ENCODE measurements at places on chromosomes 6 and 20.

DNA sequence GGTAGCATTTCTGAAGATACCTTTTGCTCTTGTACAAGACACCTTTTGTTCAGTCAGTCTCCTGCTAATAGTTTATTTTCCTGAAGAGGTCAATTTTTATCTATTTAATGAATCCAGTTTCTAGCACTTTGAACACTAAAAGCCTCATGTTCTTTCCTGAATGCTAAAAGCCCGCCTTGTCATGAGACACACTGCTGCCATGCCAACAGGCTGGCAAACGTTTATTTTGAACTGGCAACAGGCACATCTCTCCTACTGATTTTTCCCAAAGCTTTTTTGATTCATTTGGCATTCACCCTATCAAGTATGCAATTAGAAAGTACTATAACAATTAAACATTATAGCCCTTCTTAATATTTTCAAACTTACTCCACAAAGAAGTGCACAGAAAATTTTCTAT, 421.2 kb upstream of the EYS start:
- DNase-seq: no peak

- DNase-seq: no peak
Measured at GRCh38 chr20:2752567-2753460, 47.6 kb downstream of the CPXM1 start.

DNA sequence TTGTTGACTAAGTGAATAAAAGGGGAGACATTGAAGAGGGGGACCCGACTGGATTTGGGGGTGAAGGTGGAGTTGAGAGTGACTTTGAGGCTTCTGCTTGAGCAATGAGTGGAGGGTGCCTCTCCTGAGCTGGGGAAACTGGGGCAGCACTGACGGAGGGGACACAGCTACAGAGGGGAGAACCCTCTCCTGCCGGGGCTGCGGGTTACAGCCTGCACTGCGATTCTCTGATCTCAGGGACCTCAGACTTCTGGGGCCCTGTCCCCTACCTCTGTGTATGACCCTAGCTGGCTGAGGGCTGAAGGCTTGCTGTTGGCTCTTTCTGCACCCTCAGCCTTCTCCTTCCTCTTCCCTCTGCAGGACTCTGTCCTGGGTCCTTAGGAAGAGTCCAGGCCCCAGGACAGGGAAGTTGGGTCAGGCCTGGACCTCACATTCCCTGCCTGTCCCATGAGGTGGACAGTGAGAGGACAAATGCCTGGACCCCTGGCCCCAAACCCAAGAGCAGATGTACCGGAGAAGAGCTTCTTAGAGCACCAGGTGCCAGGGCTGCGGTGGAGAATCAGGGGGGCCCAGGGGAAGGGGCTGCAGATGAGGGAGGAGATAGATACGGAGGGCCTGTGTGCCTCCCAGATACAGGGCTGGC, 13.7 kb upstream of the FAM110A start:
- DNase-seq: no peak

DNA sequence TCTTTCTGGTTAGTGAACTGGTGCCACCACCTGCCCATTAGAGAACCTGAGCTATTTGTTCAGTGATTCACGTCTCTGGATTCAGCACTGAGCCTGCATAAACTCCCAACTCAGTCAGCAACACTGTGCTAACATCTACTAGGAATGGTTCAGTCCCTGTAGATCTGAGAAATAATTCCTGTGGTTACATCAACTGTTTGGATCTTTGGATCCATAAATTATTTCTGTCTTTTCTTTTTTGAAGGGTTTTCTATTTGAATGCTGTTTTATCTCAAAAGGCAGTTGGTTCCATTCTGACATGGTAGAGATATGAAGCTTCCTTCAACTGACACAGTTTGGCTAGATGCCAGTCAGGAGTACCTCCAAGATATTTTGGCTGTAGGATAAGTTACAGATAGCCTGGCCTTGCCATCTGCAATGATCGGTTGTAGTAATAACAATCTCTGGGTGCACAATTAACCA, 125.9 kb downstream of the TRMT11 start:
- DNase-seq: no peak

- DNase-seq: peak; percentile 30
Measured at GRCh38 chr6:24568683-24569082, 73.9 kb downstream of the ALDH5A1 start.

GRCh38 chr6:32752580-32752979, 10.8 kb downstream of the HLA-DQB2 start:
- no peak for DNase-seq

DNA sequence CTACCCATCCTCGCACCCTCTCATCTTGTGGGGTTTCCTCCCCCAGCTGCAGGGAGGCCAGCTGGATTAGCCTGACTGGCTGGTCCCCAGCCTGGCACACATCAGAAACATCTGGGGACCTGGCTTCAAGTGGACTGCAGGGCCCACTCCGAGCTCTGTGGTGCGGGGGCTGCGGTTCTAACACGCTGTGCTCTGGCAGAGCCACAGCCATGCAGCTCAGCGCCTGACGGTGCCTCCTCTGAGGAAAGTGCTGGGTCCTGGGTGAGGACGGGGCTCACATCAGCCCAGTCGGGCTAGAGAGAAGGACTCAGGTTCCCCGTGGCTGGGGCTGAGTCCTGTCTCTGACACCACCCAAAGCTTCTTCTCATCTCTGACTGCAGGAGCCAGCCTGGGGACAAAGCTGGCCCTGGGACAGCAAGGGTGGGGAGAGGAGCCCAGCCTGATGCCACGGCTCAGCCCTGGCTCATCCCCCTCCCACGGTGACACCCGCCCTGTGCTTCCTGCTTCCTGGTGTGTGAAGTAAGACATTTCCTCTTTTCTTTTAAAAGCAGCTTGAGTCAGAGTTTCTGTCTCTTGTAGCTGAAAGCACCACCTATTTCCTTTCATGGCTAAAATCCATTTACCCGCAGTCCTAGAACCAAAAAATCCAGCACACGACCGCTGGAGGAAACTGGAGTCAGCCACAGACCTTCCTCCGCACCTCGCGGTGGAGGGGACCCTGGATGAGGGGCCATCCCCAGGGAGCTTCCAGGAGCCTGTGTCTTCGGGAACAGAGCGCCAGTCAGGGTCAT, 127.4 kb upstream of the AFDN start:
- no peak for DNase-seq

DNA sequence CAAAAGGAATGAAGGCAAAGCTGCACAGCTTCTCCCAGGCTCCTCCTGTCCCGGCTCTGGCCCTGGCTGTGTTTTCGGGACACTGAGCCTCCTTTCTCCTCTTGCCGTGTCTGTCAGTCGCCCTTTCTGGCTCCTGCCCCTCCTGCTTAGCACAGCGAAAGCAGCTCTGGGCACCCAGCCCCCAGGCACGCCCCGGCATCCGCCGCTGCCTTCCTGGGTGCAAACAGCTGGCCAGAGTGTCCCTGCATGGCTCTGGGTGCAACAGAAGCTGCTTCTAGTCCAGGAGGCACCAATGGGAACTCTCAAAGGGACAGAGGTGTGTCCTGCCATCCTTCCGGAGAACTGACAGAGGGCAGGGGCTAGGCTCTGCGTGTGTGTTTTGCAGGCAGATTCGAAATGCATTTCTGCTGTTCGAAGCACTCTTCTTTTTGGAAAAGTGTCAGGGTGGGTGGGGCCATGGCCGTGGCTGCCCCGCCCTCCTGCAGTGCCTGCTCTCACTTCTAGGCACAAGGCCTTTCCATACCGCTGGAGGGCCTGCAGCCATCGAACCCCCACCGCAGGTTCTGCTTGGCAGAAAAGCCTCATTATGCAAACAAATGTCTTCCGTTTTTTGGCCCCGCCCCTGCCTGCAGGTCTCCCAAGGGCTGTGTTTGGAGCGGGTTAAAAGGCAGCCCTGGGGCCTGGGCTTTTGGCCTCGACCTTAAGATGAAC, 15.5 kb downstream of the COL9A3 start:
- DNase-seq: peak; percentile 15

- DNase-seq: no peak
Measured at GRCh38 chr6:2795956-2796355, 30.8 kb downstream of the WRNIP1 start.

DNA sequence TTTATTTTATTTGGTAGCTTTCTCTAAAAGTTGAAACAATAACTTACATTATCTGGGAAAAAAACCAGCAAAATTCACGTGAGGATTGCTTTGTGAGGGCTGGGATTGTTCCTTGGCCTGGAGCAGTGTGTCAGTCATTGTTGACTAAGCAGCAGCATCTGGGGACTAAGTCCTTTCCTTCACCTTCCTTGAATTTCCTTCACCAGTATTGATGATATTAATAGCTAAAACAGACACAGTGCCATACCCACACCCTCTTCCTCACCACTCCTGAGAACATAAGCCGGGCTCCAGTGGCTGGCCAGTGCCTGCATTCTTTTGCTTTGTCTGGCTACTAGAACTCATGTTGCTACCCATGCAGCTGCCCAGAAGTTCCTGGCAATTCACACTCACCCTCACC, 23.7 kb downstream of the PLCB1 start:
- DNase-seq: no peak

GRCh38 chr6:41164551-41165120, 1.7 kb upstream of the TREM2 start:
- no peak for DNase-seq
